SK-MEL-5 (cell line): ENCODE measurements at places on chromosomes 3 and 15. TPM values are rescaled to one million over a fixed set of nuclear protein-coding genes. Genes with fewer than 3 reads are reported as not detected.
A peak's percentile ranks its signal among the peaks of the same experiment; 100 is the strongest.

MOBP gene
- not detected in 2 replicates for total RNA-seq

PPP1R2 gene
- 51.6 and 99.2 TPM in 2 replicates for total RNA-seq

ZNF502 gene
- total RNA-seq = 2.3 and 3.5 TPM in 2 replicates

TEX55 gene
- total RNA-seq = not detected in 2 replicates

SLC25A38 gene
- 17.7 and 22.7 TPM in 2 replicates for total RNA-seq

GRCh38 chr3:67431887-67432286, 222.5 kb downstream of the SUCLG2 start:
- no peak for DNase-seq

GRCh38 chr3:124621498-124621897, 108.8 kb upstream of the UMPS start:
- no peak for DNase-seq

DNA sequence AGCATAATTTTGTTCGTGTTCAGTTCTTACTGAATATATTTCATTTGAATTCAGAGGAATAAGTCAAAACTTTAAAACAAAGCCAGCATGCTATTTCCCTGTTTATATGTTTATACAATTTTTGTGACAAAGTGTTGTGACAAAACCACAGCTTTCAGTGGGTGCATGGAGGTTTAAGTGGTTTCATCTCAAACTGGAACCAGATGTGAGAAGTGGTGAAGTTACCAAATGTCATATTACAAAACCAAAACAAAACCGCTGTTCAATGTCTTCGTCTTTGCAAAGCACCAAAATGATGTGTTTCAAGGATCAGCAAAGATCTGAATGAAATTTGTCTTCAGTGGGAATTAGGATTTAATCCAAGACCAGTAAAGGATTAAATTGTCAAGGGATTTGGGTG, 59.3 kb upstream of the OSTN start:
- no peak for DNase-seq

- DNase-seq = no peak
These were observed 99.7 kb downstream of the NAALADL2 start for GRCh38 chr3:174958671-174959328.

DNA sequence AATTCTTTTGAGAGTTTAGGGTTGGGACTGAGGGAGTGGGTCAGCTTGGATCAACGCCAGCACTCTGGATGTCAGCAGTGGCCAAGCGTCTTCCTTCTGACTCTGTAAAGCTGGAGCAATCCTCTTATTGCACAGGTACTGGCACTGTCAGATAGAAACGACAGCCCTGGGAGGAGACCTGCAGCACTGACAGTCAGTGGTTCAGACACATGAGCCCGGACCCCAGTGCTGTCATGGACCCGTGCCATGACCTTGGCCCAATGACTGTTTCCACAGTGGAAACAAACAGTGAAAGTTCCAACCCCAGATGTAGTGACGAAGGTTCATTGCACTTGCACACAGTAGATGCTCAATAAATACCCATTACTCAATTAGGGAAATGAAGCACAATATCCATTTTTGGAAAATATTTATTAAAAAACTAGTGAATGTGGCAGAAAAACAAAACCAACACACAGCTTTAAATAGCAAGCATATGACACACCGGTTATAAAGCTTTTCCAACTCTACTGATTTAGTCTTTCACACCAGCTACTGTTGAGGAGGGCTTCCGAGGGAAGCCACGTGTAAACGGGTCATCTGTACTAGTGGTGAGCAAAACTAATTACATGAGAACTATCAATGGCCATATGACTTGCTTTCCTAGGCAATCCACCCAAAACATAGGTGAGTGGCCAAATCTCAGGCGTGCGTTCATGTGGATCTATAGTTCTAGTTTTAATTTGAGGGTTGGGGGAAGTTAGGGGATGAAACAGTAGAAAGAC, 22.1 kb downstream of the SIAH2 start:
- no peak for DNase-seq

DNA sequence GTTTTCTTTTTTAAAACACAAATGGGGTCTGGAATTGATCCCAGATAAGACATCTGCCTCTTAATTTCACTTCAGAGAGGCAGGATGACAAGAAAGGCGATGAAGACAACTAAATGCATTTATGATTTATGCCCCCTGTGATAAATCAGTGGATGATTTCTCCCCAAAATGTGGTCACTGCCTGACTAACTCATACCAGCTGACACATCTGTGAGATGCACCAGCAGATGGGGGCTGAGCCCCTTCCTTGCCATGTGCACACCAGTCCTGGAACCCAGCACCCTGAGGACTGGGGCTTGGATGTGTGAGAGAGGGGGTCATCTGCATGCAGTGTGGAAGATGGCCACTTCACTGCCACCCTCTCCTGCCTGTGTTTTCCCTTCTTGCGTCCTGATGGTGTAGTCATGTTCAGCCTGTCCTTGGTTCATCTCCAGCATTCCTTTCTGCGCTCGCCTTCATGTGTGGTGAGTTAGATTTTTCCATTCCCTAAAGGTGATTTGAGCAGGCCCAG, 264.3 kb downstream of the LRTM1 start:
- DNase-seq = no peak

- DNase-seq = peak; percentile 5
These were observed 291.5 kb upstream of the ARHGEF26 start for GRCh38 chr3:153829606-153830170.

GRCh38 chr3:56792193-56792592, 9.6 kb downstream of the ARHGEF3 start:
- DNase-seq = no peak

- no peak for DNase-seq
These were observed 43.9 kb upstream of the ARL8B start for GRCh38 chr3:5078151-5078550.

GRCh38 chr3:27079427-27080257, 289.5 kb downstream of the NEK10 start:
- no peak for DNase-seq

DNA sequence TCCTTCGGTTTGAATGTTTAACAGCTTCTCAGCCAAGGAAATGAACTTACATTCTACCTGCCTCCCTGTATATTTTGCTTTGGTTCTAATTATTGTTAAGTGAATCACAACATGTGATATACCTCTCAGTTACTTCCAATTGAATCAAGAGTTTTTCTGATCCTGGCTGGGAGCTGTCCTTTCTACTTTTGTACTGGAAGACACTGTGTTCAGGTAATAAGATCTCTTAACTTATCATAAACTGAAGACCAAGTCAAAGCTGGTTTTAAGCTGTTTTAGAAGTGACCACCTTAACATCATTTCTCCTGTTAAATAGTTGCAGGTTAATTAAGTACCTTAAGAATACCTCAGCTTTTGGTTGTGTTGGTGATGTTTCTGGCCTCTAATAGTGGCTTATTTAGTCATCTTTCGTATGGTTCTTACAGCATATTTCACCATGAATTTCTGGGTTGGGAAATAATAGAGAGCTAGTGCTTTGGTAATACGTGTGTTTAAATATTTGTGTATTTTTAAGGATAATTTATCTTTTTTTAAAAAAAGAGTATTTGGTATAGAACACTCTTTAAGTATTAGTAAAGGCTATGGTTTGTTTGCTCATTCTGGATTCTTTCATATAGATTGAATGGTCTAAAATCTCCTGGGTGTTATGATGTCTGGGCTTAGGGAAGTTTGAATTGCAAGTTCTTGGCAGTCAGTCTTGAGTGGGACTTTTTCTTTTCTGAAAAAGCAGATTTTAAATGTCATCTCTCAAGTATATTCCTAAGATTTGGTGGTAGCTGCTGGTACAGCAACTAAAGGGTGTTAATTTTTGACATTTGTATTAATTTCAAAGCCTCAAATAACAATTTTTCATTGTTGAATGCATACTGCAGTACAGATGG, 1.6 kb downstream of the RAB8B start:
- DNase-seq = no peak

GRCh38 chr15:76512971-76513370, 176.4 kb downstream of the ISL2 start:
- DNase-seq = no peak
